ENCODE measurements at places on chromosomes 2 and 18.
A peak's percentile ranks its signal among the peaks of the same experiment; 100 is the strongest.

- no peak for DNase-seq
Measured at GRCh38 chr2:46580416-46580815, 101.1 kb downstream of the TMEM247 start.

DNA sequence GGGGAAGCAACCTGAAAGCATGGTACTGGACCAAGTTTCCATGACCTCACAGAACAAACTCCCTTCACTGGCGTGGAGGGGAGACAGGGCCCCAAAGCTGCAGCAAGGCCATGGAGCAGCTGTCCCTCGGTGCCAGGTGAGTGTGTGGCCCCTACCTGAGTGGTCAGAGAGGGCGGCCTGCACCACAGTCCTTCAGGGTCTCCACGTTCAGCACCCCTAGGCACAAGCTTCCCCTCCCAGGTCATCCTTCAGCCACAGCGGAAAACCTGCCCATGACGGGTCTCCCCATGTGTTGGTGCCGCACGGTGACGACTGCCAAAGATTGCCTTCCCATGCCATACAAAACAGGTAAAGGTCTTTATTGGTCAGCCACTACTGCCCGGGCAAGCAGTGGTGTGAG lies 201.6 kb downstream of the MGAT5 start:
- DNase-seq, result no peak

DNA sequence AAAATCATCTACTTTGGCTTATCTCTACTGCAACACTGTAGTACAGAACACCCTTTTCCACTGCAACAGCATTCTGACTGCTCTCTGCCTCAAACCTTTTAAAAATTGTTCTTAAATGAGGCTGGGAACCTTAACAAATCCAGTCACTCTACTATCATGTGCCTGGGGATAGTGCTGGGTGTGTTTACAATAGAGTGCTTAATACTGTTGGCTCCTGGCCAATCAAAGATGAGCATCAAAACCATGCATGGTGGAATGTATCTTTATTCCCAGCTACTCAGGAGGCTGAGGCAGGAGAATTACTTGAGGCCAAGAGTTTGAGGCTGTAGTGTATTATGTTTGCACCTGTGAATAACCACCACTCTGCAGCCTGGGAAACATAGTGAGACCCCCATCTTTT lies 7.4 kb downstream of the ANKAR start:
- DNase-seq, result no peak

- DNase-seq, result no peak
Measured at GRCh38 chr2:15913146-15913545, 27.2 kb upstream of the MYCN start.

- DNase-seq, result no peak
Measured at GRCh38 chr18:59345556-59345955, 13.5 kb downstream of the LMAN1 start.

DNA sequence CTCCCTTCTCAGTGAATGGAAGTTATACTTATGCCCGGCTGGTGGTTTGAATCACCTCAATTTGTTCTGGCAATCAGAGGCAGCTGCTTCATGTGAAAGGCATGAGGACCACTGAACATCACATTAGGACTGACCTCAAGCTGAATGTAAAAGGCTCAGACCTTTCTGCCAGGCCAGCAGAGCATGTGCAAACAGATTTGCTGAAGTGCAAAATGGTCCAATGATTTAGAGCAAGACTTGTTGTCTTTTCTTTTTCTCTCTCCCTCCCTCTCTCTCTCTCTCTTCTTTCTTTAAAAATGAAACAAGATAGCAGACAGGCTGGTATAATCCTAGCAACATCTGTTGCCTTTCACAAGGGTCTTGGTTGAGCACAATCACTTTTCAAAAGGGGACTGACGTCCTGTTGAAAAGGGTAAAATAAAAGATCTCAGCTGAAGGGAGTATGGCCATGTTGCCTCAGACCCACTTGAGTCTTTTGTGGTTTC lies 13.3 kb upstream of the CDH7 start:
- no peak for DNase-seq

DNA sequence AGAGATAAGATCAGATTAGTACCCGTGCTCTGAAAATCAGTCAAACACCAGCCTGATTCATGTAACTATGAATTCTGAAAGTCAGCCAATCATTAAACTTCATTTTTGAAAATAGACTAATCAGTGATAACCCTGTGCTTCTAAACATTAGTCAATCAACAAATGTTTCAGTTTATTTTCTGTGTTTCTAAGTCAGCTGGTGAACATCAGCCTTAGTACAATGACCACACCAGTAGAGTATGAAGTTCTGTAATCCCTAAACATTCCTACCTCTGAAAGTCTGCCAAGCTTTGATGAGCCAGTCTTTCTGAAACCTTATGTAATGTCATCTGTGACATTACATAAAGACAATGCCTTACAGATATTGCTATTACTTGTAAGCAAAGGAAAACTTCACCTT lies 807.4 kb upstream of the CRIM1 start:
- DNase-seq, result no peak

- no peak for DNase-seq
Measured at GRCh38 chr2:219661955-219662395, 34.5 kb downstream of the SLC4A3 start.

- no peak for DNase-seq
Measured at GRCh38 chr2:109433926-109434325, 179.8 kb downstream of the SEPTIN10 start.

- no peak for DNase-seq
Measured at GRCh38 chr2:26324903-26325302, 21.0 kb upstream of the SELENOI start.

DNA sequence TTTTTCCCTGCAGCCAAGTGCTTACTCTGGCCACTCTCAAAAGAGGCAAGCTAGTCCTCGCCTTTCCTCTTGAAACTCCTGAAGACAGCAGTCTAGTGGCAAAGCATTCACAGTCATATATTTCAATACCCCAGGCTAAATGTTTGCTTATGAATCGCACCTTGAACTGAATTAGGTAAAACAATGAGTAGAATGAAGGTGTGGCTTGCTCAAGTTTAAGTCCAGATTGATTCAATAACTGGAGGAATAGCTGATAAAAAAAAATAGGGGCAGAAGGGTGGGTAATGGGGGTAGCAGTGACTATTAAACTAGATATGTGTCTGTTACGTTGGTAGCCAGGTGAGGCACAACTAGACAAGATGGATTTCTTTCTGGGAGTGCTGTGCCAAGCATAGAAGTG lies 88.2 kb upstream of the EPB41L3 start:
- DNase-seq, result no peak

DNA sequence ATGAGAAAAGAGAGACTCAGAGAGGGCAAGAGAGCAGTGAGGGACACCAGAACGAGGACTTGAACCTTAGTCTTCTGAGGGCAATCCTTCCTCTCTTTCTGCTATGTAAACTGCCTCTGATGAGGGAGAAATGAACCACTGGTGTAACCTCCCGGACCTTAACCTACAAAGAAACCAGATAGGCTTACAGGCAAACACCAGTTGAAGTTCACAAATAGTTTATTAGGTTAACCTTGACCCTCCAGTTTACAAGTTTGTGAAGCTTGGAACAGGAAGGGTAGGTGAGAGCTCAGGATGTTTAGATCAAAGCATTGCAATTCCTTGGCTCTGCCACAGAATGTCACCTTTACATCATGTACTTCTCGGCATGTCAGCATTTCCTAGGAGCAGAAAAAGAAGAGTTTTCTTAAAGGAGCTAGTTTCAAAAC lies 486.4 kb upstream of the SPRED2 start:
- DNase-seq, result no peak

DNA sequence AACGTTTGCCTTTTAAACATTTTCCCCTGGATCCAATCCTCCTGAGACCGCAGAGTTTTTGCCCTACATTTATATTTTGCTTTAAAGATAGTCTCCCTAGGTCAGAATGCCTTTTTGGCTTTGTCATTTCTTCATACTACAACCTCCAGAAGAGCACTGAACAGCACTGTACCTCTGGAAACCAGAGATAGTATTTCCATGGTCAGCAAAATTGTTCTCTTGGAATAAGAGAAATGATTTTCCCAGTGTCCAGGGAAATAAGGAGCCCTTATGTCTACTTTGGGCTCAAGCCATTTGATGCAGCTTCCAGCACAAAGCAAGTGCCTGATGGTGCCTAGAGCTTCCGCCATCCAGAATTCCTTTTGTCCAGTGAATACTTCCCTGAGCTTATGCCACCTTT lies 75.5 kb upstream of the SP5 start:
- DNase-seq, result no peak

DNA sequence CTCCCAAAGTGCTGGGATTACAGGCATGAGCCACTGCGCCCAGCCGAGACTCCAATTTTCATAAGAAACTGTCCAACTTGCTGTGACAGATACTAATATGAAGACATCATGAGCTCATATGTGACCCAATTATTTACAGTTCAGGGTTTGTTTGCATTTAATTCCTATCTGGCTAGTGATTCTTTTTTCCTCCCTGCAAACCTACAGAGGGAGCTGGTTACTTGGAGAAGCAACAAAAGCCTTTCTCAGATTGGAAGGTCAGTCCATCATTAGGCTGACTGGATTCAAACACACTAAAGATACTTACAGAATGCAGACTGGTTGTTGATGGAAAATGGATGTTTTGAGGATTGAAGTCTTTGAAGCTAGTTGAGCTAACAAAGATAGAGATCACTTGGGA lies 176.4 kb downstream of the ANKRD44 start:
- DNase-seq, result no peak

DNA sequence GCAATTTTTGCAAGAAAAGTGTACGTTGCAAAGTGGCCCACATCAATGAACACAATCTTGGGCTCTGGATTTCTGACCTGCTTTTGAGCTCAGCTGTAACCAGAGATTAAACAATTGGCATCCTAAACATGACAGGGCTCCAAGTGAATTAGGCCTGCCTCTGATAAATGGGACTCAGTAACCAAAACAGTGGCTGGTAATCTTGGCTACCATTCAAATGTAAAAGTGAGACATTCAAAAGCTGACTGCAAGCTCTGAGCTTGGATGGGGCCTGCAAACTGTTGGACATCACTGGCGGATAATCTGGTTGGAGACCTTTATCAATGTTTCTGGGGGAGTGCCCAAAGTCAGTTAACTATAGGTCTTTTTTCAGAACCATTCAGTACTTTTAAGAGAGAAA lies 160.7 kb downstream of the RAB3GAP1 start:
- no peak for DNase-seq

DNA sequence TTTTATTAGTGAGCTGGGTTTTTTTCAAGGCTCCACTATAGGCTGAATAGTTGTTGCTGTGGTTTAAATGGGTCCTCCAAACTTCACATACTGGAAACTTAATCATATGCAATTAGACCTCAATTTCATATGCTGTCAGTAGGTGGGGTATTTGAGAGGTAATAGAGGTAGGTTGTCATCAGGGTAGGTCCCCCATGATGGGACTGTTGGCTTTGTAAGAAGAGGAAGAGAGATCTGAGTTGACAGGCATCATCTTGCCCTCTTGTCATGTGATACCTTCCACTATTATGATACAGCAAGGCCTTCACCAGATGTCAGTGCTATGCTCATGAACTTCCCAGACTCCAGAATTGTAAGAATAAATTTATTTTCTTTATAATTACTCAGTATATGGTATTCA lies 819.4 kb downstream of the LRP1B start:
- no peak for DNase-seq

DNA sequence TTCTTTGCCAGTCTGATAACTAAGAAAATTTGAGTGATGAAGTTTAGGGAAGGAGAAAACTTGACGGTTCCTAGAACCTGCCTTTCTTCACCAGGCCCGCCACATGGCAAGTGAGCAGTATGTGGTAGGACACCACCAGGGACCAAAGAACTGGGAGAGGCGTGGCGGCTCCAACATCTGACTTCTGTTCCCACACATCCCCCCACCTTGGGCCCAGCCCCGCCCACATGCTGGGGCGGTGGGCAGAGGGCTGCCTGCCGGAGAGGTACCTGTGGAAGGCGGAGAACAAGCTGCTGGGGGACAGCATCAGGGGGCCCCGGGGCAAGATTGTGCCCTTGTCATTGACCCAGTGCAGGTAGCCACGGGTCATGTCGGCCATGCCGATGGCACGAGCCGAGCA lies 75.0 kb downstream of the EMILIN2 start:
- DNase-seq, result no peak

DNA sequence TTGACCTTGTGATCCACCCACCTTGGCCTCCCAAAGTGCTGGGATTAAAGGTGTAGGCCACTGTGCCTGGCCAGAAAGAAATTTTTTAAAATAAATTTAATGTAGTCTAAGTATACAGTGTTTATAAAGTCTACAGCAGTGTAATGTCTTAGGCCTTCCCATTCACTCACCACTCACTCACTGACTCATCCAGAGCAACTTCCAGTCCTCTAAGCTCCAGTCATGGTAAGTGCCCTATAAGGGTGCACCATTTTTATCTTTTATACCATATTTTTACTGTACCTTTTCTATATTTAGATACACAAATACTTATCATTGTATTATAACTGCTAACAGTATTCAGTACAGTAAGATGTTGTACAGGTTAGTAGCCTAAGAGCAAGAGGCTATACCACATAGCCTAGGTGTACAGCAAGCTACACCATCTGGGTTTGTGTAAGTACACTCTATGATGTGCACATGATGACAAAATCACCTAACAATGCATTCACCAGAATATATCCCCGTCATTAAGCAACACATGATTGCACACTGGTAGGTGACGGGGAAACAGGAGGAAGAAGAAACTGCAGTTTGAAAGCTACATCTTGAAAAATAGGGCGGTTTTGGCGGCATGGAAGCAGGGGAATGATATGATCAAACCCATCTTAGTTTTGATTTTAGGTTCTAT lies 105.1 kb upstream of the ITGB6 start:
- DNase-seq, result no peak

DNA sequence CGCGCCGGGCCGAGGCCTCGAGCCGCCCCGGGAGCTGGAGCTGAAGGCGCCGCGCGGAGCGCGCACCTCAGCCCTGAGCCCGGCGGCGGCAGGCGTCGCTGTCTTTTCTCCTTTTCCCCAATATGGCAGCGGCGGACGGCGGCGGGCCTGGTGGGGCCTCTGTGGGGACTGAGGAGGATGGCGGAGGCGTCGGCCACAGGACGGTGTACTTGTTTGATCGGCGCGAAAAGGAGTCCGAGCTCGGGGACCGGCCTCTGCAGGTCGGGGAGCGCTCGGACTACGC lies 369 bp downstream of the SMCHD1 start:
- no peak for DNase-seq

GRCh38 chr2:172698041-172698863 lies 37.4 kb upstream of the RAPGEF4 start:
- DNase-seq, result peak; percentile 22

DNA sequence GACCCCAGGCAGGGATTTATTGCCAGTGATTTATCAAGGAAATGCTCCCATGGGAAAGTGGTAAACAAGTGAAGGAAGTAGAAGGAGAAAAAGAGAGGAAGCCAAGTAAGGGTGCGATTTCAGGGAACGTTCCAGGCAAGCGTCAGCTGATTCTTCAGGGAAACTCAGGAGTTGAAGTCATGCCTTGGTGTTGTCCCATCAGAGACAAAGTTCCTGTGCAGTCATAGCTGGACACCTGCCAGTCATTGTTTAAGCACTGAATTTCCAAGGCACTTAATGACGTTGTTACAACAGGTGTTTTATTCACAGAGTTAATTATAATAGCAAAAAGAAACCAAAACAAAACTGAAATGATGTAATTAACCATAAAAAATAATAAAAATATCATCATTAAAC lies 381.8 kb upstream of the CRIM1 start:
- no peak for DNase-seq

DNA sequence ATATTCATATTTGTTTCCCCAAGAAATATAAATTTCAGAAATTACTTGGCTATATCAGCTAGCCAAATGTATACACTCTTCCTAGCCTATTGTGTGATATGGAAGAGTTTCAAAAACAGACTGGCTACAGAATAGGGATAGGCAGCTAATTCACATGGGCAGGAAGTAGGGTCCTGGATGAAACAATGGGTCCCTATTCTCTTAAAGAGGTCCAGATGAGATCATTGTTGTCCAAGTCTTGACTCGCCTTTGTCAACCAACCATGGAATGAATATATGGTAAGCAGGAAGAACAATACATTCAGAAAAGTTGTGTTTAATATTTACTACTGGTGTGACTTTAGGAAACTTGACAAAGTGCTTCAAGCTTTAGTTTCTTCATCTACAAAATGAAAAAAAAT lies 319.9 kb downstream of the NBAS start:
- no peak for DNase-seq

Data from activated CD4-positive, alpha-beta T cell treated with anti-CD3 and anti-CD28 coated beads for 36 hours (primary cell).